ENCODE measurements at places on chromosomes 7 and 10.

DNA sequence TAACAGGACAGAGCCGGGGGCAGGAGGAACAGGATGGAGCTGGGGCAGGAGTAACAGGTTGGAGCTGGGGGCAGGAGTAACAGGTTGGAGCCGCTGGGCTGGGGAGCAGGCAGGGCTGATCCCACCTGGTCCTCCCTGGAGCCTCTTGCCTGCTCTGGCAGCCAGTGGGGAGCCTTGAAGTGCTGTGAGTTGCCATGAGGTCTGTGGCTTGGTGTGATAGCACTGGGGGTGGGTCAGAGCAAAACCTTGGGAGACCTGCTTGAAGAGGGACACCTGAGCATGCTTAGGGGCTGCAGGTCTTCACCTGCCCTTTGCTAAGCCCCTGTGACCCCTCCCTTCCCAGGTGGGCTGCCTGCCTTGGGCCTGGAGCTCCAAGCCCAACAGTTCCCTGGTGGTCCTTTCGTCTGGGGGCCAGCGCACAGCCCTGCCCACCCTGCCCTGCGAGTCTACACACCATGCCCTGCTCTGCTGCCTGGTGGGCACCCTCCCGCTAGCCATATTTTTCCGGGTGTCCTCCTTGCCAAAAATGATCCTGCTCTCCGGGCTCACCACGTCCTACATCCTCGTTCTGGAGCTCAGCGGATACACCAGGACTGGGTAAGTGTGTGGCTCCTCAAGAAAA is 111.6 kb downstream of the ADCY1 start:
- DNase-seq, result no peak

DNA sequence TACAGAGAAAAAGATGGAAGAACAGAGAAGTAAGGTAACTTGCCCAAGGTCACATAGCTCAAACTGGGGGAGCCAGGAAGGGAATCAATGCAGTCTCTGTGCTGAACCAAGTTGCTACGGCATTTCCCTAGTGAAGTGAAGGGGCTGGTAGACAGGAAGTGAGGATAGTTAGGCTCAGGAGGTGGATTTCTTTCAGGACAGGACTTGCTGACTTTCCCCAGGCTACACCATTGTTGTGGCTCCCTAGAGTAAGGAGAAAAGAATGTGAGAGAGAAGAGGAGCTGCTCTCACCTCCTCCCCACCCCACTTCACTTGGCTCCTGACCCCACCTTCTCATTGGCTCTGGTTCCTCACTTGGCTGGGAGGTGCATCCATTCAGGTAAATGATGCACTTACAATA is 316.9 kb downstream of the INHBA start:
- DNase-seq, result no peak

DNA sequence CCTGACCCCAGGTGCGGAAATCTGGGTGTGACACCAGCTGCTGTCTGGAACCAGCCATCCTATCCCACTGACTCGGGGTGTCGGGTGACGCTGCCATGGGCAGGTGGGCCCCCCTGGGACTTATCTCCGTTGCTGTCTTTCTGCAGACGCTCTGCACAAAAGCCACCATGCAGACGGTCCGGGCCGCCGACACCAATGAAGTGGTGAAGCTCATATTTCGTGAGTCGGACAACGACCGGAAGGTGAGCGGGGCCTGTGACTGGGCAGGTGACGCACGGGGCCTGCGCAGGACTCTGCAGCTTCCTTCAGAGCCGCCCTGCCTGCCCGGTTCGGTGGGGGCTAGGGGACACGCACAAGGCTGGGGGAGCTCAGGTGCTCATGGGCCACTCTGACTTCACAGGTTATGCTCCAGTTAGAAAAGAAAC is 36.6 kb downstream of the NKX6-2 start:
- DNase-seq, result peak; percentile 4

- no peak for DNase-seq
Observed at GRCh38 chr10:77032188-77032570, 605.4 kb downstream of the KCNMA1 start.

GRCh38 chr7:157306846-157307838 is 29.7 kb upstream of the DNAJB6 start:
- DNase-seq, result no peak

GRCh38 chr7:84025332-84025927 is 169.2 kb downstream of the SEMA3A start:
- DNase-seq, result no peak

DNA sequence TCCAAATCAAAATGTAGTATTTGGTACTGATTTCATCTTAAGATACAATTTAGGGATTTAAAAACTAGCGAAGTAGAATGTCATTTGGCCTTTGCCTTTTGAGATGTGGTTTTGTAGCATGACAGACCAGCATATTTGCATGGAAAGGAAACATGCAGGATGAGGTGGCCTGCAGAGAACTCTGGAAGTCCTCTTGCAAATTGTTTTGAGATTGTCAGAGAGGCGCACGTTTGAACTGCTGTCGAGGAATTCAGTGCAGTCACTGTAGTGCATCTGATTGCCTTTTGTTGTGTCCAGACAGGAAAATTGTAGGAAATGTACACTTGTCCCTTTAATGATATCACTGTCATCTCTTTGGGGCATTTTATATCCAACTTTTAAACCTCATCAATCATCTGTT is 136.7 kb downstream of the CELF2 start:
- DNase-seq, result no peak

- no peak for DNase-seq
Observed at GRCh38 chr7:133060004-133060403, 21.9 kb downstream of the CHCHD3 start.
